ENCODE measurements at places on chromosomes 2 and 18.

GRCh38 chr2:49514201-49514600, 359.9 kb upstream of the FSHR start:
- no peak for DNase-seq

GRCh38 chr18:57085371-57085770, 61.5 kb upstream of the BOD1L2 start:
- no peak for DNase-seq

DNA sequence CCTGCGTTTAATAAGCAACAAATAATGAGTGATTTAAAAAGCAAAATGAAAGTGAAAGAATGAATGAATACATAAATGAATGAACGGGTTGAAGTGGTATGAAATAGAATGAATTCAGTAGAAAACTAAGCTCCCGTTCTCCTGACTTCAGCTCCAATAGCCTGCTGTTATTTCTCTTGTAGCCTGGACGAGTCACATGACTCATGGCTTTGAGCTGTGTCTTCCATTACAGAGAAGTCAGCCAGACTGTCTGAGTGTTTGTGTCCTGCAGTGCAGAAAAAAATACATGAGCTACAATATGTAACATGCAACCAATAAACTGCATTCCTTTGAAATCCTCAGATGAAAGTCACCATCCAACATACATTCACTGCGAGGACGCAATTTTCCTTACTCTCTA, 21.2 kb downstream of the SCG2 start:
- no peak for DNase-seq

- no peak for DNase-seq
Observed at GRCh38 chr2:40220177-40220925, 231.5 kb downstream of the SLC8A1 start.

- DNase-seq = no peak
Observed at GRCh38 chr18:58697146-58697545, 25.9 kb downstream of the MALT1 start.

DNA sequence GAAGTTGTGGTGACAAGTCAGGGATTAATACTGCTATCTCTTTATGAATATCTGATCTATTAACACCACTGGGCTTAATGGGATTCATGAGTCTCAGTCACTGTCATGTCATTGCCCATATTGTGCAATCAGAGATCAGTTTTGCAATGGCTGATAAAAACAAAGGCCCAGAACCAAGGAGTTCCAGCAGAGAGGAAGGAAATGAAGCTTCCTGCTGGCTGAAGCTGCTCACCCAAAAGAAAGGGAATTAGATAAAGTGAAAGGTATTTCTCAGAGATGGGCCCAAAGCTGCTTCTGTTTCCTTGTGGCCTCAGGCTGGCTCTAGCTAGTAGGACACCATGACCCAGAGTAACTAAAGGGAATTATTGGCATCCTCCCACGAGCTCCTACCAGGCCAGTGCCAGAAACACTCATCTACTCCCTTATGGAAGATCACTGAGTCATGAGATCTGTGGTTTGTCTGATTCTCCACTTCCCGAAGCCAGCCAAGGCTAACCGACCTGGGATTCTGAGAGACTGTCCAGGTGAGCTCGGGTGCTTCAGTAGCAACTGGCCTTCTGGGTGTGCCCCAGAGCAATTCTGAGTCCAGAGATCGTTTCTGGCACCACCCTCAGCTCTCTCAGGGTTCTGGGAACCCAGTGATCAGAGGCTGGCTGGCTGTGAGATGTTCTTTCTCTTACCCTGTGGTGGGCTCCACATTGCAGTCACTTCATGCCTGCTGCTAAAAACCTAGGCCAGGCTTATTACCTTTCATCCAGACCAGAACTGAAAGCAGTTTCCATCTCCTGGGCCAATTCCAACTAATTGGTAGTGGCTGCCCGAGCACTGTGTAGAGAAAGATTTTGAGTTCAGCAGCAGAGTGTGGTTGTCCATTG, 129.5 kb upstream of the PELI1 start:
- DNase-seq = no peak

DNA sequence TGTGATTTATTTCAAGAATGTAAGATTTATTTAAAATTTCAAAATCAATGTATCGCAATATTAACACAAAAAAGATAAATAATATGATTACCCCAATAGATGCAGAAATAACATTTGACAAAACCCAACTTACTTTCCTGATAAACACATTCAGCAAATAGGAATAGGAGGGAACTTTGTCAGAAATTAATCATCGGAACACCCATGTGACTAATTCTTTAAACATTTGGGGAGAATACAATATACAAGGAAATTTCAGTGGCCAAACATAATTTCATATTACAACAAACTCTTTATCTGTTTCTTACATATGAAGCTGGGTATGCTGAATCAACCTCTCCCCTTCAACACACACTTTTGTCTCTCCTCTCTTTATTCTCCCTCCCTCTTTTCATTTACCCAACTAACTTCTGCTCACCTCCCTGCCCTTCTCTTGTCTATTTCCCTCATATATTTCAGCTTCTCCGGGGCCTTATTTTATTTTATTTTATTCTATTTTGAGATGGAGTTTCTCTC, 309.6 kb upstream of the CNTNAP5 start:
- DNase-seq = no peak
